Esophagus (tissue), 2 donors: ENCODE measurements at places on chromosomes 6 and 20. TPM values are rescaled to one million over a fixed set of nuclear protein-coding genes. Genes with fewer than 3 reads are reported as not detected.

MUC21 gene
- polyA plus RNA-seq: 1,484 TPM

SLC22A3 gene
- polyA plus RNA-seq: 3.4 TPM

TMEM244 gene
- not detected for polyA plus RNA-seq

ELOVL2 gene
- polyA plus RNA-seq: 0.08 TPM

EDN3 gene
- 23.6 TPM for polyA plus RNA-seq

FAM83D gene
- polyA plus RNA-seq: 62.0 TPM

TRIM10 gene
- polyA plus RNA-seq: not detected

TP53INP2 gene
- 39.5 TPM for polyA plus RNA-seq

RNF144B gene
- polyA plus RNA-seq: 5.4 TPM
